GF-D8 (cell line): ENCODE measurements at places on chromosomes 5 and 9.
A peak's percentile ranks its signal among the peaks of the same experiment; 100 is the strongest.

DNA sequence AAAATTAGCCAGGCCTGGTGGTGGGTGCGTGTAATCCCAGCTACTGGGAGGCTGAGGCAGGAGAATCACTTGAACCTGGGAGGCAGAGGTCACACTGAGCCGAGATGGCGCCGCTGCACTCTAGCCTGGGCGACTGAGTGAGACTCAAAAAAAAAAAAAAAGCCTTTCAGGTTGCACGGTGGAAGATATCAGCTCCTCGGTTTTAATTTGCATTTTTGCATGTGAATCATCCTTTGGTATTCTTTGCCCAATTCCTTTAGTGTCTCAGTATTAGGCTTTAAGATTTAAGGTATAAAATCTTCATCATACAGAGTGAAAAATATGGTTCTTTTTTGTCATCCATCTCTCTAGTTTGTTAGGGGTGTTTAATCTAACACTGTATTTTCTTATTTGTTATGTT lies 173.6 kb upstream of the S1PR3 start:
- DNase-seq = no peak

DNA sequence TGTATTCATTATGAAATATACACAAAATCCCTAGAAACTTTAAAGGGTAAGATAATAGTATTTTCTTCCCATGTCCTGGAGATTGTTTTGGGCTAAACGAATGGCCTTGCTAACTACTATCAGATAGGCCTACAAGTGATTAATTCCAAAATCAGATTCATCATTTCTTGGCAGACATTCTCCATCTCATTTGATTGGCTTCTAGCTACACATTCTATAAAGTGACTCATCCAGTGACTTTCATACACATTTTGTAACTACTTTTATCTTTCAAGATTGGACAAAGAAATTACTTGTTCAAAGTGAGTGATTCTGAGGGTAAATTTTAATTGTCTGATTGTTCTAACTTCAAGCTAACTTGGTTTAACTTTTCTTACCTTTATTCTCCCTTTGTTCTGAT lies 93.3 kb downstream of the RAPGEF6 start:
- DNase-seq = no peak

DNA sequence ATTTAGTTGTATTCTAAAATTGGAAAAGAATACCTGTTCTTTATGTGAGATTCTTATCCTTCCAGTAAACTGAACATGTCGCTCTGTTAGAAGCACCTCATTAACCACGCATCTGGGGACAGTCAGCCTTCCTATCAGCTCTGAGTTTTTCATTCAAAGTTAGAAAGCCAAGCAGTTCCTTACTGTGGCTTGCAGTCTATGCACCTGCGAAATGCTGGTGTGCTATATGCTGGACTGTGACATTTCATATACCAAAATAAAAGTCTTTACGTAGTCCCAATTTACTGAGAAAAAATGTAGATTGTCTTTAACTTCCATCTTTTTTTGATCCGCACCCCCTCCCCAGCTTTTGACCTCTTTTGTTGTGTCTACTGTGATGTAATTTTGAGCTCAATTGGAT lies 4.3 kb downstream of the ANP32B start:
- no peak for DNase-seq

DNA sequence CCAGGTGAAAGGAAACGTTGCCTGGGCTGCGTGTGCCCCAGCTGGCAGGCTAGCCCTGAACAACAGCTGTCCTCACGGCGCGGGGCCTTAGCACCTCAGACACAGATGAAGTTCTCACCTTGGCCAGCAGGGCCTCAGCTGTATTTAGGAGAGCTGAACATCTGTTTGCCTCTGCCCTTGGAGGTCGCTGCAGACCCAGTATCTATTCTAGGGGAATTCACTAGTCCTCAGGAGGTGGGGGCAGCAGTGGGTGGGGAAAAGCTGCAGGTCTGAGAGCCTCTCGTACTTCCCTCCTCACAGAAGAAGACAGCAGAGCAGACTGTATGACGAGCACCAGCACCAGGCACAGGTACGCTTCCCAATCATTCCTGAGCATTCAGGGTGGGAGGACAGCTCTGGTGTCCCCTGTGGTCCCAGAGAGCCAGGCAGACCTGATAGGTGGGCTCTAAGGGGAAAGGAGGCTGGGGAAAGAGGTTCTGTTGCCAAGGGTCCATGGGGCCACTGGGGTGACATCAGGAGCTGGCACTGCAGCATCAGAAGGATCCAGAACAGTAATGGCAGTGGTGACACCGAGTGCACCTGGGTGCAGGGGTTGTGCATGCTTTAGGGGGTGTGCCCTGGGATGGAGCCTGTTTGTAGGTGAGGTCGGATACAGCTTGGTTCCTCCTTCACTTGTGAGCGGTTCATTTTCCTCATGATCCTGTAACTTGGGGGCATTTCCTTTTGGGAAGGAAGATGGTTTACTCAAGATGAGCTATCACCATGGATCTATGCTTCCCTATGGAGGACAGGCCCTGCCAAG lies 13.8 kb downstream of the CD74 start:
- no peak for DNase-seq

- DNase-seq = no peak
Measured at GRCh38 chr5:5432020-5432707, 9.7 kb downstream of the ICE1 start.

- DNase-seq = no peak
Measured at GRCh38 chr5:62133426-62133825, 172.6 kb upstream of the KIF2A start.

DNA sequence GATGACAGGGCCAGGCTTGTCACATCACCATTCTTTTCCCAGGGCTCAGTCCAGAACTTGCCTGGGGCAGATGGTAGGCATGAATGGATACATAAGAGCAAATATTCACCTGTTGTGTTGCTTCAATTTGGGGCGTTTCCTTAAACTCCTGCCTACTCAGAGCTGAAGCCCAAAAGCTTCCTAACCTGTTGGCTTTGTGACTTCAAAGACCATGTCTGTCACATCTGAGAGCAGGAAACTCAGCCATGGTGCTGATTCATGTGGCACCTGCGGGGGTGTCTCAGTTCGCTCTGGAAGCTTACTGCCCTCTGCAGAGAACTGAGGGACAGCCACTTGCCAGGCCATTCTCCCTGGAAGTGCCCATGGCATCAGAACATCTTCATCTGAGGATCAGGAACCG lies 246.6 kb downstream of the HSPA4 start:
- DNase-seq = no peak

- no peak for DNase-seq
Measured at GRCh38 chr5:97877588-97877987, 694.5 kb upstream of the RIOK2 start.

DNA sequence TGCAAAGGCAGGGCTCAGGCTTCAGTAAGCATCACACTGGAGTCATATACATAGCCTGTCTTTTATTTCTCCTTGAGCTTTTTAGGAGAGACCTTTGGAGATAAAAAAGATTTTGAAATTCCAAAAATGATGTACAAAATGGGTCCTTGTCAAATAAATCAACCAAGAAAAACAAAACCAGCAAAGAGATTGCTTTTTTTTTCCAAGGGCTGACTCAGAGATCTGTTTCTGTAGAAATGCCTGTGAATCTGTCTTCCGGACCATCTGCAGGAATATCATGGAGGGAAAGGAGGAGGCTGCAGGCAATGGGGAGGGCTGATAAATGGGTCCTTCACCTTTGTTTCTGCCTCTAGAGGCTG lies 77.4 kb downstream of the SLIT3 start:
- no peak for DNase-seq

DNA sequence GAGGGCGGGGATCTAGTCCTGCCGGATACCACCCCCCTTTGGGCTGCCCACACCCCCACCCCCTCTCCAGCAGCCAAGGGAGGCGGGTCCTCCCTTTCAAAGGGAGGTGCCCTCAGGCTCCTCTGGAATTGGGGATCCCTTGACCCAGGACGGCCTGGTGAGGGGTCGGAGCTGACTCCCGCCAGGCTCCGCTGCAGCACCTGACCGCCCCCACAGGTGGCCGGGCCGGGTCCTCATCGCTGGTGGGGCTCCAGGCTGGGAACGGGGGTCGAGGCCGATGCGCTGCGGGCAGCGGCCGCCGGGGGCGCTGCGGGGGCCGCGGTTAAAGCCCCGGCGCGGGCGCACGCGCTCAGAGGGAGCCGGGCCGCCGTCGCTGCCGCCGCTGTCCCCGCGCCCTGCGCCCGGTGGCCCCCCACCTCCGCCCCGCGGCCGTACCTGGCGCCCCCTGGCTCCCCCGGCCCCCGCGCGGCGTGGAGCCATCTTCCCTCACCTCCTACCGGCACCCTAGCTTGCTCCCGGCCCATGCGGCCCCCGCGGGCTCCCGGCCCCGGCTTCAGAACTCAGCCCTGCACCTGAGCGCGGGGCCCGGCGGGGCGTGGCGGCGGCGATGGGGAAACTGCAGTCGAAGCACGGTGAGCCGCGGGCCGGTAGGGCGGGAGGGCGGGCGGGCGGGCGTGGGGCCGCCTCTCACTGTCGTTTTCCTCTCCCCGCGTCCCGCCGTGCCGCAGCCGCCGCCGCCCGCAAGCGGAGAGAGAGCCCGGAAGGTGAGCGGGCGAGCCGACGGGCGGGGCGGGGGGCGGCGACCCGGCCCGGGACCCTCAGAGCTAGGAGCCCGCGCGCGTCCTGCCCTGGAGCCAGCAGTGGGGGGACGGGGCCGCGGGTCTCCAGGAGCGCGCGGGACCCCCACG lies at the start of gene NKD2:
TSS of gene NKD2 (plus strand) at position 352 of the 908 bp plus-strand sequence. CDS start at position 608, 256 bp downstream.
- DNase-seq = no peak

GRCh38 chr5:119336262-119336661 lies 19.6 kb upstream of the TNFAIP8 start:
- DNase-seq = no peak

DNA sequence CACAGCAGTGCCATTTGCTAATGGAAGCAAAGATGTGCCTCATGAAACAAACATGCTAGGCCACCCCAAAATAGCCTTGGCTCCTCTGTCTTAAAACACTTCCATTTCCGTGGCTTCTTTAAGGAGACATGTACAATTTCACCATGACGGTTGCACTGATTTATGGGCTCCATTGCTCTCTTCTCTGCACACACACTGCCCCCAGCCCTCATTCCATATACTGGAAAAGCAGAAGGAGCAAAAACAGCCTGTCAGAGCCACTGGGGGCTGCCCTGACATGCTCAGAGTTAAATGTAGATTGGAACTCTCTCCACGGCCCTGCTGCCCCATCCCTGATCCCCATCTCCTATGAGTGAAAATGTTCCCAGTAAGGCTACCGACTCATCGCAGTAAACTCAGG lies 114.8 kb downstream of the ROR2 start:
- DNase-seq = no peak

DNA sequence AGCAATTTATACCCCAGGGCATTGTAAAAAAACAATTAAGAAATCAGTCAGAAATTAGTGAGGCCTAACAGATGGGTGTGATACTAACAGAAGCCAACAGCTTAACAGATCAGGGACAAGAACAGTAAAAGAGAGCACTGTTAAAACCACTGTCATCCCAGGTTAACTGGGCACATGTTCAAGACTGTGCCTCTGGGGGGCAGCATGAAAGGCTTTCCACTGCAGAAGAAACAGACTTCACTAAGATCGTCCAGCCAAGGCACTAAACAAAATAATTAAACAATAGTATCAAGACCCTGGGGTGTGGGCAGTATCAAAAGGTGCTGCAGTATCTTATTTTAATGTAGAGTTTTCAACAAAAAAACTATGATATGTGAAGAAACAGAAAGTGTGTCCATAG lies 43.5 kb downstream of the FBN2 start:
- DNase-seq = no peak

GRCh38 chr5:68444833-68445232 lies 229.3 kb downstream of the PIK3R1 start:
- DNase-seq = no peak

- DNase-seq = no peak
Measured at GRCh38 chr5:1718669-1719068, 81.0 kb downstream of the MRPL36 start.

- no peak for DNase-seq
Measured at GRCh38 chr5:156779436-156779835, 70.7 kb upstream of the PPP1R2B start.

DNA sequence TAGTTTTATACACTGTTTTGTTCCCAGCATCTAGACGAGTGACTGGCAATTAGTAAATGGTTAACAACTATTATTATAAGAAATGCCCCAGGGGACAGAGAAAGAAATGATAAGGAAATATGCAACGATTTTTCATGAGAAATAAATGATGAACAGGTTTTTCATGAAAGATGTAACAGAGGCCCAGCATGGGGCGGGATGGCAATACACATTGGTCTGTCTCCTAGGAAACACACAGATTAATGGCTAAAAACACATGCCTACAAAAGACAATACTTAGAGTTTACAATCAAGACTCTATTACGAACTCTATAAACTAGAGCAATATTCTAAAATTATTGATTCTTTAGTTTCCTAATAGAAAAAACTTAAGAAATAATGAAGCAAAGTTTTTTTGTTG lies 441.5 kb upstream of the CDH9 start:
- no peak for DNase-seq

GRCh38 chr5:14665101-14665822 lies 744 bp downstream of the OTULIN start:
- DNase-seq = peak; percentile 15

- DNase-seq = no peak
Measured at GRCh38 chr9:89590415-89590814, 14.4 kb upstream of the GADD45G start.

GRCh38 chr5:151647320-151647861 lies 39.3 kb downstream of the SPARC start:
- DNase-seq = no peak

- no peak for DNase-seq
Measured at GRCh38 chr5:134506054-134507039, 19.1 kb upstream of the JADE2 start.

DNA sequence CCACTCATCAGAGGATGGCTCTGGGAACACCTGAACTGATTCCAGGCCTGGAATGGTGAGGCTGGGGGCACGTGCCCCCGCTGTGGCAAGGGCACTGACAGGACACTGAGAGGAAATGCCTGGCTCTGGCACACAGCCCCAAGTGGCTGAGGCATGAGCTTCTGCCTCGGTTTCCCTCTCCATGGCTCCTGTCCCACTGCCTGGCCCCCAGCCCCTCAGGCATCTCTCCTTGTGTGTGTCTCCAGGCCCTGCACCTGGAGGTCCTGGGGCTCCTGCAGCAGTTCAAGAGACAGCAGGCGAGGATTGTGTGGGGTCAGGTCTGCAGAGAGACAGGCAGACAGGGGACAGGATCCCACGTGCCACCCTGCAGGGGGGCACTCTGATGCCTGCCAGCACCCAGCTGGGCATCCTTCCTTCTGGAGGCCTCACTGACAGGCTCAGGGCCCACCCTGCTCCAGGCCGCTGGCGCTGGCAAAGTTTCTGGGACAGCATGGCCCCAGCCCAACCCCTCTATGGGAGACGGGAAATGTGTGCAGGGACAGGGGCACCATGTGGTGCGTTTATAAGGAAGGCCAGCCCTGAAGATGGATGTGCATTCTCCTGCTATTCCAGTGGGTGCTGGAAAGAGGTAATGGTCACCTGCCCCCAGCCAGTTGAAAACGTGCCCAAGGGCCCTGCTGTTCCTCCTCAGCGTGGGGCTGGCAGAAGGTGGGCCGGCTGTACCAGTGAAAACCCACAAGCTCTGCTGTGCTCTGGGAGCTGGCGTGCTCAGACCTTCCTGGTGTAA lies 66.0 kb downstream of the RASGEF1C start:
- no peak for DNase-seq
